ENCODE measurements at places on chromosomes 7 and 10.

GRCh38 chr7:134875867-134876266, 96.4 kb downstream of the CALD1 start:
- ATAC-seq = peak; percentile 76

GRCh38 chr7:15681186-15681585, 5.3 kb downstream of the MEOX2 start:
- no peak for ATAC-seq

DNA sequence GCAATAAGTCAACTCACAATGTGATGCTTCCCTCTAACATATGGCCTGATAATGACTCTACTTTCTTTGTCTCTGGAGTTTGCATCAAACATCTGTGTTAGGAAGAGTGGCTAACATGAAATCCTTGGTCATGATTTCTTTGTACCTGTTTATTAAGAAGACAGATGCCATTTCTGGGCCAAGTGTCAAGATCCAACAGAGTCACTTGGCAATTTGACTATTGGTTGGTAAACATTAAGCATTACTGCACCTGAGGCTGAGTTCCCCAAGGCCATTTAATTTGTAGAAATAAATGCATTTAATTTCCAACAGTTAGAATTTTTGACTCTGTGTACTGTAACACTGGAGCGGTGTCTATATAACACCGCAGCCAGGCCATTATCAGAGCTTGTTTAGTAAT, 403.7 kb downstream of the GALNT17 start:
- no peak for ATAC-seq

DNA sequence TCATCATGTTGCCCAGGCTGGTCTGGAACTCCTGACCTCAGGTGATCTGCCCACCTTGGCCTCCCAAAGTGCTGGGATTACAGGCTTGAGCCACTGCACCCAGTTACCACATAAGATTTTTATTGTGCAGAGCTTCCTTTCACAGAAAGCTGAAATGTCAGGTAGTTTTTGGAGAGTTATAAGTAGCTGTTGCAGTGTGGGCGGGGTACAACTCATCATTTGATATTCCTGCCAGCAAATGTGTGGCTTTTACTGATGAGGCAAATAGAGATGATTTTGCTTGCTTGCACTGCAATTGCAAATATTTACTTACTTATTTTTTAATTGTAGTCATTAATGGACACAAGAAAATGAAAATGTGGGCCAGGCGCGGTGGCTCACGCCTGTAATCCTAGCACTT, 32.4 kb downstream of the NKX2-3 start:
- ATAC-seq = no peak

DNA sequence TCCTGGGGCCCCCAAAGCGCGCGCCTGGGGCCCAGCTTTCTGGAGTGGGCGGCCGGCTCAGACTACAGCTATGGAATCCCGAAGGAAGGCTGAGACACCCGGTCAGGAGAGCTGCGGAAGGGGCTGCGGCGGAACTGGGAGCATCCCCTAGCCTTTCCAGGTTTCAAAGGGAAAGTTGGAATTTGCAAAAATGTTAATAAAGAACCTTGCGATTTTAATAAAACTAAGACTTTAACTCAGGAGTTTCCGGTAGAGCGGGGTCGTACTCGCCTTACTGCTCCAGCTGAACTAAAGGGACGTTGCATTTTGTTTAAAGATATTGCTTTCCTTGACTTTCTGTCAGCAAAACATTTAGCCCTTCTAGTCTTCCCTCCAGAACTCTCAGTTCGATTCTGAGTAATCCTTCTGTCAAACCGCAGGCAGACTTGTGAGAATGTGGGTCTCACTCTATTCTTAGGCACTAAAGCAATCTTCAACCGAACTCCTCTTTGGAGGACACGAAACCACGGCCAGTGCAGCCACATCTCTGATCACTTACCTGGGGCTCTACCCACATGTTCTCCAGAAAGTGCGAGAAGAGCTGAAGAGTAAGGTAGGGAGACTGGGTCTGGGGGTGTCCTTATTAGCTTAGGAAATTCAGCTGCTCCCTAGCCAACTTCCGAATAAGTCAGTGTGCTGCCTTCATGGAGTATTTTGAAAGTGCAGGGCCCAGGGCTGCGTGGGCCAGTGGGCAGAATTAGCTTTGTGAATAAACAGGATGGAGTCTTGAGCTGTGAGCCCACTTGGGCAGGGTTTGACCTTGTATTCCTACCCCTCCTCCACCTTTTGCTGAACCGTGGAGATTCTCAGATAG, 1.9 kb downstream of the CYP26A1 start:
- peak; percentile 1 for ATAC-seq

DNA sequence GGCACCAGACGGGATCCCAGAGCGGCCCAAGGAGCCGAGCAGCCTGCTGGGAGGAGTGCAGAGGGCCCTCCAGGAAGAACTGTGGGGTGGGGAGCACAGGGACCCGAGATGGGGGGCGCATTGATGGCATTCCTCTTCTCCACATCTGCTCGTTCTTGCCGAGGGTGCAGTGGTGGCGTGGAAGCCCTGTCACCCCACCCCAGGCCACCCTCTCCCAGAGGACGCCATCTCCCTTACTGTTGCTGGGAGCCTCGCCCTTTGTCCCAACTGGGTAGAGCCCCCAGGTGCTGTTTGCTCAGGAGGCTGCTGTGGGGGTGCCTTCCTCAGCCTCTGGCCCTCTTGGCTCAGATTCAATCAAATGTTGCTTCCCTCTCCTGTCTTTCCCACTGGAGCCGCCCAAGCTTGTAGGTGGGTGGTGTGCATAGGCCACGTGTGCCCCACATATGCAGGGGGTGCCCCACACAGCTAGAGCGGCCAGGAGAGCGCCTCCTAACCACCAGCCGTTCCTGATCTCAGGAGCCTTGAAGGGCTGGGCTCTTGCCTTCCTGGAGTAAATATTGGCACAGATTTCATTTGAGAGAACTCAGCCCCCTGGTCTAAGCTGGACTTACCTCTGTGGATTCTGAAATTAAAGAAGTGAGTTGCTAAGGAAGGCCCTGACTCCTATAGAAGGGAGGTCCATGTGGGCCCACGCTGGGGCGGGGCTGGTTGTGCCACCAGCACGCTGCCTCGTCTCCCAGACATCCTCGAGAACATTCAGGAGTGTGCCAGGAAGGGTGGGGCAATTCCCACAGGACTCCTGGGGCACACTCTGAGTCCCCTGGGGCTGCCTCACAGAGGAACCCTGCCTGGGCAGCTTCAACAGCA, 39.2 kb downstream of the ZNF467 start:
- no peak for ATAC-seq

DNA sequence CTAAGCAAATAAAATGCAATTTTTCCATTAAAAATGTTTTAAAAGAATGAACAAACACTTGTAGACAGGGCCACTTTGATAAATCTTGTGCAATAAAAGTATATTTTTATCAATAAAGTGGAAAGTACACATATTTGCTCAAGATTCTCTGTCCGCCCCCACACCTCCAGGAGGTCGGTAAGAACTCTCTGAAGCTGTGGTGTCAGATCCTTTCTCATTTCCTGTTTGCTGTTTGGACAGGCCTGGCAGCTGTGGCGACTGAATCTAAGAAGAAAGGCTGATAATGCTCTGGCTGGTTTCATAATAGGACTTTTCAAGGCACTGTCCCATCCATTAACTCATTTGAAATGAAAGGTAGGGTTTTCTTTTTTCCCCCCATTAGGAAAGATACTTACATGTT, 15.3 kb upstream of the ASB4 start:
- no peak for ATAC-seq

- ATAC-seq = no peak
Measured at GRCh38 chr7:127658970-127659630, 7.1 kb downstream of the SND1 start.

DNA sequence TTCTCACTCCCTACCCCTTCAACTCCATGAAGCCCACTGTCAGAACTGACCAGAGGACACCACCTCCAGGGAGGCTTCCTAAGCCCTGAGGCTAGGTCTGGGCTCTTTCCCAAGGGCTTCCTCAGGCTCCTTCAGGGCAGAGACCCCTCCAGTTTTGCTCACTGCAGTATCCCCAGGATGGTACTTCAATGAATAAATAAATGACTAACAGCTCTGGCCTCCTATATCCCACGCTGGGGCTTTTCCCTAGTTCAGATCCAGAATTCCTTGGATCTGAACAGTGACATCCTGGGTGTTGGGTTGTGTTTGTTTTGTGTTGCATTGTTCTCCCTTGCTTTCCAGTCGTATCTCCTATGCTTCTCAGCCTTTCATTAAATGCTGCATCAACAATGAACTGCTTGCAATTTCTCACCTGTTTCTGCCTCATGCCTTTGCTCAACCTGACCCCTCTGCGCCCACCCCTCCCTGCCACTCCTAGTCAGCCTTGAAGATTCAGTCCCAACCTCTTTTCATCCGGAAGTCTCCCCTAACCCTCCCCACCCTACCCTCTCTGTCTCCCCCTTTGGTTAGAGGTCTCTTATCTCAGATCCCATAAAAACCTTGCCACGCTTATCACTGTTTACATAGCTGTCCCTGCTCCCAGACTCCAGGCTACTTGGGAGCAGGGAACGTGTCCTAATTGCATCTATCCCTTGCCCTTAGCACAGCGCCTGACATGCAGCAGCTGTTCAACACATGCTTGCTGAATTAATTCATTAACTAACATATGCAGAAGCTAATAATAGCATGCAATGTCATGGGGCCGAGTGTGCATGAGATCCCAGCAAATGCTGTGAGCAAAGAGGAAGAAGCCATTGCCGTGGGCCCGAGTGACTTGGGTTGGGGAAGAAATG, 41.7 kb downstream of the PPP1R3C start:
- peak; percentile 56 for ATAC-seq

DNA sequence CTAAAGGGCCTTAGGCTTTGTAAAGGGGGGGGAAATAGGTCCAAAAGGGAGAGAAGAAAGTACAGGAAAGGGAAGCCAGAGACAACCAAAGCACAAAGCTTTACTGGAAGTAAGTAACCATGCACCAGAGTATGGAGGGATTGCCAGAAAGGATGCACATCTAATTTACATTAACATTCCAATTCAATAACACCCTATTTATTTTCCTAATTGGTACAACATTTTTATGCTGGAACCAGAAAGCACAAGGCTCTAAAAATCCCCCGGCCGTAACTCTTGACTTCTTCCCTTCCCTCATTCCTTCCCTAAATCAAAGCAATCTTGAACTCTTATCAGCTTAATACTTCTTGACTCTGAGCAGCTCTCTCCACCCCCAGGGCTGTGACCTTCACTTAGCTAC, 400.0 kb upstream of the CELF2 start:
- no peak for ATAC-seq

GRCh38 chr10:101311185-101312066, 42.5 kb upstream of the BTRC start:
- peak; percentile 64 for ATAC-seq

DNA sequence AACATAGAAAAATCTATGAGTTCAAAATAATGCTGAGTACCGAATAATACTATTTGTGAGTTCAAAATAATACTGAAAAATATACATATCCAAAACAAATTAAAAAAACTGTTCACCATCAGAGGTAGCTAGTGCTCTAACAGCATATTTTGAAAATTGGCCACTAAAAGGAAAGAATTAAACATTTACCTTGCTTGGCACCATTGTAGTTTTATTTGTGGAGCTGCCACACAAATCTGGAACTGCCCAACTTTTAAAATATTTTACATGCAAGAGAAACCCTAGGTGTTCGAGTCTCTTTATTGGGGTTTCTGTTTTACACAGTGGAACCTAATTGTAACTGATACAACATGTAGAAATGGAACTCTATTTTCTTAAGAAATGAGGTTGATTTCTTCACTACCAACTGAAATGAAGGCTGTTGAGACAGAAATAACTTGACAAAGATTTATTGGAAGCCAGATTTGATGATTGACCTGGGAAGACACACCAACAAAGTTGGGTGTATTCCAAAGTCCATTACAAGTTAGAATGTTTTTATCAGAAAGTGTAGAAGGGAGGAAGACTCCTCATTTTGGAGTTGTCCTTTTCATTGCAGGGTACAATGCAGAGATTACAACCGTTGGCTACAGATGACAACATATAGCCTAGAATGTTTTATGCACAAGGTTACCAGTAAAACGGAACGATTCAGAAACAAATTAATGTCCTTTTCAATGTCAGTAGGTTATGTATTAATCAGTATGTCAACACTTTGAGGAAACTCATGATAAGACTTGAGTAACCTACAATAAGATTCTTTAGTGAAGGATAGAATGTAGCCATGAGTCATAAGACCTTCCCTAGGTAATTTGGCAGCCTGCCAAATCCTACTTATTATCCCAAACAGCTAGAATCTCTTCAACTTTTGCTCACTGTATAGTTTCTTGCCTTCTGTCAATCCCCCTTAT, 73.8 kb upstream of the PAPSS2 start:
- ATAC-seq = no peak

- ATAC-seq = no peak
Measured at GRCh38 chr7:70679661-70680060, 452.3 kb upstream of the GALNT17 start.

DNA sequence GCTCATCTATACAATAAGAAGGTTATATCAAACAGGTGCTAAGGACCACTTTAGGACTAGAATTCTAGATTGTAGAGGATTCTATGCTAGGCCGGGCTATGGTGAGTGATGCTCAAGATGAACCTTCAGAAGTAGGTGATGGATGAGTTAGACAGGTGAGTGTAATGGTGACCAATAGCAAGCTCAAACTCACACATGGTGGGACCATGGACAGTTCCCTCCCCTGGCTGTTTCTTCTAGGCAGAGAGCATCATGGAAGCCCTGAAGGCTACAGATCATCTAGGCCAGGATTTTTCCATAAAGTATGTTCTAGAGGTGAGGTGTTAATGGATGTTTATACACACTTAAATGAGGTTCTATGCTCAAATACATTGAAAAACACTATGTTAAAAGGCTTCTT, 162.2 kb upstream of the WDR11 start:
- no peak for ATAC-seq

GRCh38 chr10:14860791-14861190, 17.9 kb upstream of the SUV39H2 start:
- ATAC-seq = no peak

DNA sequence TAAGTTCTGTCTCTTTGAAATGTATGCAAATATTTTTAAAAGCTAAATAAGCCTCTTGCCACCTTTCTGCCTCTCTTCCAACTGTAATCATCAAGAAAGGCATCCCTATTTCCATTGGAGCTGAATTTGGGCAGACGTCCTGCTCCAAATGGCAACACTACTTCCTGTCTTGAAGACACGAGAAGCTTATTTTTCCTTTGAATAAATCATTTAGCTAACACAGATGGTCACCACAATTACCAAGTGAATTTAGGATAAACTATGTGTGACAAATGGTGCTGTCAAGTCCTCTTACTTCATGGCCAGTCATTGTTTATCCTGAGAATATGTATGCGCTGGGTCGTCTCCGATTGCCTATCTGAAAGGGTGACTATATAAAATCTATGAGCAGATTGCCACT, 268.0 kb downstream of the ANKRD7 start:
- no peak for ATAC-seq

GRCh38 chr10:101062232-101063049, 652 bp downstream of the KAZALD1 start:
- ATAC-seq = peak; percentile 51

DNA sequence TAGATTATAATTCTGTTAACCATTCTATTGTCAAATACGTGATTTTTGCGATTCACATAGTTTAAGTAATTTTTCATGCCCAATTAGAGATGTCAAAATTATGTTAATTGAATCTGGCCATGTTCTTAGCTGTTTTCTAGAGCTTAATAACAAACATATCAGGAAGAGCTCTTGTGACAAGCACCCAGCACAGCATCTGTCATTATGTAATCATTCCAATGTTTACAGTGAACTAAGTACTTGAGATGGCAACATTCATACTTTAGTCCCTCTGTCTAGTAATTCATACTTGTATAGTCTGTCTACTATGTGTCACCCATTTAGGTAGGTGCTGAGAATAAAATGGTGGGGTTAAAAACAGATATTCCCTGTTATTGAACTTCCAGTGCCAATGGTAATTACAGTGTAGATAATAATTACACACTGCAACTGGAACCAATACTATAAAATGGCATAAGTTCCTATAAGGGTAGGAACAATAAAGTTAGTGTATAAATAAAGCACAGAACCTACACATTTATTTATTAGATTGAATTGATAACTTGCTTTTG, 55.2 kb downstream of the ZEB1 start:
- ATAC-seq = no peak

Data from motor neuron (in vitro differentiated cells).